Activated T-helper 1 cell treated with anti-CD3 and anti-CD28 coated beads, Interleukin-2, amount 50 U/mL, for 16 hours (primary cell): ENCODE measurements at places on chromosomes 5 and 9.
A peak's percentile ranks its signal among the peaks of the same experiment; 100 is the strongest.

DNA sequence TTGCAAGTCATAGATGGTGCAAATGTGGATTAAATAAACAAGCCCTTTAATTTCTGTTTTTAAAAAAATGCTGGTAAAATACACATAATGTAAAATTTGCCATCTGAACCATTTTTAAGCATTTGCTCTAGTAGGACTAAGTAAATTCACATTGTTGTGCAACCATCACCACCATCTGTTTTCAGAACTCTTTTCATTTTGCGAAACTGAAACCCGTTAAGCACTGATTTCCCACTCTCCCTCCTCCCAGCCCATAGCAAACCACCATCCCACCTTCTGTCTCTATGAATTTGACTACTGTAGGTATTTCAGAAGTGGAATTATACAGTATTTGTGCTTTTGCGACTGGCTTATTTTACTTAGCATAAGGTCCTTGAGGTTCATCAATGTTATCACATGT is 103.3 kb upstream of the CNTLN start:
- no peak for DNase-seq

DNA sequence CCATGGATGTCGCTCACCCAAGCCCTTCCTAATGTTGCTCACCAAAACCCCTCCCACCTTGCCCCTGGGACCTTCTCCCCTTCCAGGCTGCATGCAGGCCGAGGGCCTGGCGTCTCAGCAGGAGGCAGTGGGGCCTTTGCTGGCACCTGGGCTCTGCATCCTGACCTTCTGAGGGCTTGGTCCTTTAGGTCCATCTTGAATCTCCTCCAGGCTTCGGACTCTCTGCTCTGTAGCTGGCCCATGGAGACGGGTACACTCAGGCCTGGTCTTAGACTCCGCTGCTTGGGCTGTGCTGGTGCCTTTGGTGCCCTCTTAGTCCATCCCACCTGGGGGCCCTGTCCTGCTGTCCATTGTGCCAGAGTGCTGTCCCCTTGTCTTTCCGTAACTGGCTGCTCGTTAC is 14.0 kb downstream of the TENT4A start:
- no peak for DNase-seq

DNA sequence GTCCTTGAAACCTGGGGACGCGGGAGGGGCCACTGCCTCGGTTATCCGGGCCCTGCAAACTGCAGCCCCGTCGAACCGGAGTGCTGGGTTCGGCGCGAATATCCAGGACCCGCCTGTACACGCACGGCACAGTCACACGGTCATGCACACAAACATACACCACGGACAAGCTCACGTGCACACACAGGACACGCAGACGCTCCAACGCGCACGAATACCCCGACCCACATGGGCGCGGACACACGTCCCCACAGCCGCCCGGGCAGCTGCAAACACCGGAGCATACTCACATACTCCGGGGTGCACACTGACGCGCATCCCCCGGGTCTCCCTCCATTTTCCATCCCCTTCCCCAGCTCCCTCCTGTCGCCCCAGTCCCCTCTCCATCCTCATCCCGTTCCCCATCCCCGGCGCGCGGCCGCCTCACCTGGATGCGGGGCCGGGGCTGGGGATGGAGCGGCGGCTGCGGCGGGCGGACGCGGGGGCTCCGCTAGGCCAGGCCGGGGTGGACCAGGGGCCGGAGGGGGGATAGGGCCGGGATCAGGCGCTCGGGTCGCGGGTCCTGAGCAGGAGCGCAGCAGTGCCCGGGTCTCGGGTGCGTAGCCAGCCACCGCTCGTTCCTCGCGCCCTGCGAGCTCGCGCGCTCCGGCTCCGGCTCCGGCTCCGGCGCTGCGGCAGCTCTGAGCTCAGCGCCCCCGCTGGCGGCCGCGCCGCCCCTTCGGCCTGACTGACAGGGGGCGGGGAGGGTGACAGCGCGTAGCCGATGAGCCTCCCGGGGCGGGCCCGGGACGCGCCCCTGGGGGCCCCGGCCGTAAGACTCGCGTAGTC is at the start of the genes EIF4E1B and SNCB:
Gene EIF4E1B, plus strand, starts transcription at position 823 of the 828 bp plus-strand sequence. CDS start 12,113 bp downstream, outside the sequence.
Gene SNCB, minus strand, starts transcription at position 682 of the 828 bp plus-strand sequence. CDS start 880 bp downstream, outside the sequence.
- DNase-seq = peak; percentile 21

DNA sequence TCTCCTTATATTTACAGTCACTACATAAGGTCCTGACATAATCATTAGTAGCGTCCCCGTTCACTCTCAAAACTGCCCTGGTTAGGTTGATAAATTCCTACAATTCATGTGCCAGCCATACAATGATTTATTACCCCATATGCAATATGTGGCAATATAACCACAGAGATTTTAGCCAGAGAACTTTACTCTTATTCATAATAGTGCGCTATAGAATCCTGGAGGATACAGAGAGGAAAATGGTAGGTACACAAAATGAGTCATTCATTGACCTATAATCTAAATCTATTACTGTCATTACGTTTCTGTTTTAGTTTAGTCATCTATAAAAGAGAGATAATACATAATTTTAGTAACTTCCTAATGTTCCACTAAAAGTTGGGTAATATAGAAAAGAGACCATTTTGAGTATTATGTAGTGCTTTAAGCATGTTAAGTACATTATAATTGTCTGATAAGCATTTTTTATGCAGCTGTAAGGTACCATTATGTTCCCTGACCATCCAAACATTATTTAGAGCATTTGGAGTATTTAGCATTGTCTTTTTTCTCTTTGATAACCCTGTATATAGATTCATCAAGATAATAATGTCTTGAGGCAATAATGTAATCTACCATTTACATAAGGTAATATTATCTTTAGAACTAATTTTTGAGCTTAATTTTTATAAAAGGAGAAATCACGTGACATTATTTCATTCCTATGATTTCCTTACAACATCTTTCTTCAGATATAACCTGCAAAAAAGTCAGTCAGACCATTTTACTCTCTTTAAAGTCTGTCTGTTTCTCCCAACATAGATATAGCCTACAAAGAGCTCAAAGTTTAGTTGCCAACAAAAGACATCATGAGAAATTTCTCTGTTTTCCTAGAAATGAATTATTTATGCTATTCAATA is 655.5 kb upstream of the ZNF608 start:
- DNase-seq = no peak

GRCh38 chr5:154242964-154243376 is 52.4 kb downstream of the GALNT10 start:
- no peak for DNase-seq
